ENCODE measurements at places on chromosomes 2 and 18.

GRCh38 chr2:146523196-146523595, 1321.6 kb upstream of the ACVR2A start:
- DNase-seq, result no peak

- DNase-seq, result peak; percentile 22
These were observed 517.9 kb upstream of the SPHKAP start for GRCh38 chr2:228699400-228699799.

DNA sequence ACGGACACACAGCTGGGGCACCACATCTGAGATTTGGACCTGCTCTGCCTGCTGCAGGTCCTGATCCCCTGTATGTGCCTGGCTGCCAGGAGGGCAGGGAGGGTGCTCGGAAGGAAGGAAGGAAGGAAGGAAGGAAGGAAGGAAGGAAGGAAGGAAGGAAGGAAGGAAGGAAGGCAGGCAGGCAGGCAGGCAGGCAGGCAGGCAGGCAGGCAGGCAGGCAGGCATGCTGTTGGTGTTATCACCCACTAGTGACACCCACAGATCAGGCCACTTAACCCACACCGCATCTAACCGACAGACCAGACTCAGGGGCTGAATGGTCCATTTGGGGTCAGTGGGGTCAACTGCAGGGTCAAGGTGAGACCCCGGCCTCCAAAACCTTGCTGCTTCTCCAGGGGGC, 5.8 kb downstream of the KLHL30 start:
- no peak for DNase-seq

- peak; percentile 4 for DNase-seq
These were observed 363.6 kb downstream of the CTNNA2 start for GRCh38 chr2:79876430-79876829.

- DNase-seq, result peak; percentile 37
These were observed 37.2 kb downstream of the SLC14A2 start for GRCh38 chr18:45652303-45653080.

- DNase-seq, result peak; percentile 22
These were observed 51.2 kb downstream of the WDR75 start for GRCh38 chr2:189492451-189492850.

GRCh38 chr2:128311755-128312341, 6.8 kb downstream of the HS6ST1 start:
- DNase-seq, result no peak

GRCh38 chr2:44267796-44268648, 7.3 kb upstream of the SLC3A1 start:
- DNase-seq, result peak; percentile 78

DNA sequence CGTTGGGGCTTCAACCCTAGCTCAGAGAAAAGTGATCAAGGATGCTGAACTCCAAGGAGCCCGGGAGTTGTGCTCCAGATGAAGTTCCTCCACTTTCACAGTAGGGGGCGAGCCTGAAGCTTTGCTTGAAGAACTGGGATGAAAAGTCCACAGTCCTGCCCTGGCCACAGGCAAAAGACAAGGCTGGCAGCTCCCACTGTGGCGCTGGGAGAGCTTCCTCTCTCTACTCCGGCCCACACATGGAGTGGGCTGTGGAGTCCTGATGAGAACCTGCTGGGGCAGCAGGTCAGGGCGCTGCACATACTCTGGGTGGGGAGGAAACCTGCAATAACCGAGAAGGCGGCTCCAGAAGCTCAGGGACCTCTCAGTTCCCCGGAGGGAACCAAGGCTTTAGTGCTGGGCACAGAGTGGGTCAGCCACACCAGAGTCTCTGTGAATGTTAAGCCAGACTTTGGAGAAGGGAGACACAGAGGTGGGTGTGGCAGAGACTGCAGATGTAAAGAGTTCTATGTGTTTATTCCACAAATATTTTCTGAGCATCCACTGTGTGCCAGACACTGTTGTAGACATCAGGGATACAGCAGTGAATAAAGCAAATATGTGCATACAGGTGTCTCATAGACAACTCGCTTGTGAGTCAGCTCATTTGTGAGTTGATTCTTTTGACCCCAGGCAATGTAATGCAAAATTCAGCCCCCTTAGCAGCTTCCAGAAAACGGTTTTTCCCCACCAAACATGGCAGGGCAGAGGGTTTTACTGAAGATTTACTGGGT, 48.0 kb upstream of the MRPL33 start:
- DNase-seq, result peak; percentile 72

DNA sequence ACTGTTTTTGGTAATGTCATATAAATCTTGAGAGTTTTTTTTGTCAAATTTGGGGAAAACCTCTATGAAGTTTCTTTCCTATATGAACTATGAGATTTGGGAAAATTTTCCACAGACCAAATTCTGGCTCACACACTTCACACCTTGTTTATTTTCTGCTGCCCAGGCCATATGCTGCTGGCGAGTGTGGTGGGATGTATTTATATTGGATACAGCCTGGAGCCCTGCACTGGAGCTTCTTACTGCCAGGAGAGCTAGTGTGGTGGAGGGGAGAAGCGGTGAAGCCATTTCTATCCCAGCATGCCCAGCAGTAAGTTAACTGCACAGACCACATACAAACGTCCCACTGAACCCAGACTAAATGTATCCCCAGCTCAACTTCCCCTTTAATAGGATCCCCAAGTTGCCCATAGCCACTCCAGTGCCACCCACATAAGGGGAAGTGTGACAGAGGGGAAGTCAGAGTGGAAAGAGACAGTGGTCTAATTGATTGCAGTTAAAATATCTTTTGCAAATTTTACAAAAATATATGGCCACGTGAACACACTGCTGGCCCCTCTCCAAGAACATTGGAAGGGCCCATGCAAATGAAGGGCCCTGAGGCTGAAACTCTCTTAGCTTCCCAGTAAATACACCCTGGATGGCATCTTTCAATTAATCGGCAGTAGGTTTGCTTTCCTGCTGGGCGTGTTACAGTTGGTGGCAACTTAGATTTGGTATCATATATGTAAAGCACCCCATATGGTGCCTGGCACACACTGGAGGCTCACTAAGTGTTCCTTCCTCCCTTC, 146.6 kb upstream of the ITGA6 start:
- DNase-seq, result no peak

GRCh38 chr18:49228187-49228586, 232.3 kb downstream of the DYM start:
- no peak for DNase-seq

- no peak for DNase-seq
These were observed 132.0 kb downstream of the ZNF532 start for GRCh38 chr18:58996696-58997095.

- DNase-seq, result peak; percentile 58
These were observed 37.8 kb upstream of the MALL start for GRCh38 chr2:110153416-110153815.

DNA sequence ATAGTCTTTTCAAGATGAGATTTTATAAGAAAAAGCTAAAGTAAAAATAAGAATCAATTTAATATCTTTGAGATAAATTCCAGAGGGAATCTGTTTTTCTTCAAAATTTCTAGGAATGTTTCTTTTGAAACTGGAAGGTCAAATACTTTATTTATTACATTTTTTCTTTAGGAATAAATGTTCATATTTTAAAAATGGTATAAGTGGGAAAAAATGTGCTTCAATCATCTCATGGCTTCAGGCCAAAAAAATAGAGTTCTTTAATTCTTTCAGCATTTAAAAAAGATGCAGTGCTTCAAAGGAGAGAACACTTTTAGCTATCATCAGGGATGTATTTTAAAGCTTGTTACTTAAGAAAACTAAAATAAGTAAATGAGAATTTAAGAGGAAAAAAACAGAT, 110.6 kb downstream of the NEB start:
- no peak for DNase-seq

- DNase-seq, result peak; percentile 54
These were observed 27.9 kb downstream of the RMND5A start for GRCh38 chr2:86747711-86748639.

DNA sequence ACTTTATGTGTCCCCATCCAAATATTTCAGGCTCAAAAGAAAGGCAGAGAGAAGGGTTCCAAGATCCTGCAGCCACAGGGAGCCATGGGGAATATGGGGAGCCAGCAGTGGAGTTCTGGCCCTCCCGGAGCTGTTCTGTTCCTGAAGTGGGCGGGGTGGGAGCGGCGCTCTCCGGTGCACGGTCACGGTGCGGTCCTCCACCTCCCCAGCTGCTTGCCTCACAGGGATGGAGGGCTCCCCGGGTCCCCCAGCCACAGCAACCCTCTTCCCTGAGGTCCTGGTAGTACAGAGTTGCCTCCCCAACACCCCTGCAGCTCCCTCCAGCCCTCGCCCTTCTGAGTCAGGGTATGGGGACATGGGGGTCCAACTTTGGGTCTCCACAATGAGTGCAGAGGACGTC, 26.2 kb upstream of the SNED1 start:
- DNase-seq, result no peak

DNA sequence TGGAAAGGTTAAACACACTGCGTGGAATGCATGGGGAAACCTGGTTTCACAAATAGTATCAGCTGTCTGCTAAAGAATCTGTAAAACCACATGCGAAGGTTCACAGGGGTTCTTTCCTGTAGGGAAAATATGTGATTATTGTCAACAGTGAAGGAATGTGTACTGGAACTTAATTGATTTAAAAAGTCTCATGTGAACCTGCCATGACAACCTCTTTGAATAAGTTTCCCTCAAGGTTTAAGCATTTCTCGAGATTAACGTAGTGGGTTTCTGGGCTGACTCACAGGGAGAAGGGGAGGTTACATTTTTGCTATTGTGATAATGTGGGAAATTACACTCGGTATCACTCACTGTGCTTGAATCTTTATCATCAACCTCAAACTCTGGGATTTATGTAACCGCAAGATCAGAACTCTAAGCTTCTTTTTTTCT, 28.2 kb upstream of the IL1R1 start:
- DNase-seq, result peak; percentile 98

DNA sequence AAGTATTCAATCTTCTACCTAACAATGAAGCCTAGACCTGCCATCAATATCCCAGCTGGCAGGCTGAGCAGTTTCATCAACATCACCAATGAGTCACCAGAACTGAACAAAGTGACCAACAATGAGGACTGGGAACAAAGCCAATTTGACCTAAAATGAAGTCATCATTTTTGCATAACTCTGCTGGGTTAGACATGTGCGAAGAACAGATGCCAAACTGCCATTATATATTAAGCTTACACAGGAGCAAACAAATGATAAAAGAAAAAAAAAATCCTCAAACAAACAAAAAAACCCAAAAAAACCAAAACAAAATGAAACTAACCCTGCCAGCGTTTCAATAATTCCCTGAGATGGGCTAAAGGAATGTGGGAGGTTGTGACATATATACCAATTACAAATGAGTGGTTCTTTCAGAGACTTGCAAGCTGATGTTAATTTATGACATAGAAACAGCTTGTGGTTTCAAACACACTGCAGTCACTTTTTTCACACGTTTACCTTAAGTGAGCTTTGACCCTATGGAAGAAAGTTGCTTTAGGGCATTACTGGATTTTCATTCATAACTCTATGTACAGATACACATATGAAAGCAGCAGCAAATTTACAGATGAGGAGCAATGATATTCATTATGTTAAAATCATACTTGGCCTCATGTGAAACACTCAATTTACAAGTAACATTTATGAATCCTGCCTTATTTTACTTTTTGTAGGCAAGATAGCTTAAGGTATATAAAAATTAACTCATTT, 56.9 kb upstream of the CCDC141 start:
- peak; percentile 97 for DNase-seq

GRCh38 chr2:137435162-137435561, 529.1 kb upstream of the HNMT start:
- DNase-seq, result peak; percentile 3

DNA sequence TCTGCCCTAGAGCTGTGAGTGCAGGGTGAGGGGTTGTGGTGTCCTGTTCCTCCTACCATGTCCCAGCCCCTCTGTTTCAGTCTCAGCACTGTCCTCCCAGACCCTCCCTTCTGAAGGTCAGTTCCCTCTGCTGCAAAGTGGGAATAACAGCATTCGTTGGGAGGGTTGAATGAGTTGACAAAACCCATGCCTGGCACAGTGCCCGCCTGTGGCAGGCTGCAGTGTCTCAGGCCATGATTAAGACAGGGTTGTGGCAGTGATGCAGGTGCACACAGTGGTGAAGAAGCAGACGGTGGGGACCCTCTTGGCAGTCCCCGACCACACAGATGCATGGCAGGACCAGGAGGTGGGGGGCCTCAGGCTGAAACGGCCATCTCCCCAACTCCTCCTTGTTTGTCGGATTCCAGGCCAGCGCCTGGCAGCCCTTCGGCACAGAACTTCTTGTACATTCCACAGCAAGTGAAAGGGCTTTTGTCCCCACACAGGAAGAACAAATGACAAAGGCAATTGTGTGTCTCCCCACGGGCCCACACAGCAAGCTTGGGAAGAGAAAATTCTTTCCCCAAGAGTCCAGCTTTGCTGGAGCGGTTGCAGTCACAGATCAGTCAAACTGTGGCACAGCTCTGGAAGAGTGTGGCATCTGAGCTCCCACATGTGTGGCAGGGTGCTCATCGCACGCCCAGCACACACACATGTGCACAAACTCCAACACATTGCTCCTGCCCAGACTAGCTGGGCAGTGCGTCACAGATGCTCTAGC, 92.0 kb upstream of the MSH2 start:
- DNase-seq, result no peak

DNA sequence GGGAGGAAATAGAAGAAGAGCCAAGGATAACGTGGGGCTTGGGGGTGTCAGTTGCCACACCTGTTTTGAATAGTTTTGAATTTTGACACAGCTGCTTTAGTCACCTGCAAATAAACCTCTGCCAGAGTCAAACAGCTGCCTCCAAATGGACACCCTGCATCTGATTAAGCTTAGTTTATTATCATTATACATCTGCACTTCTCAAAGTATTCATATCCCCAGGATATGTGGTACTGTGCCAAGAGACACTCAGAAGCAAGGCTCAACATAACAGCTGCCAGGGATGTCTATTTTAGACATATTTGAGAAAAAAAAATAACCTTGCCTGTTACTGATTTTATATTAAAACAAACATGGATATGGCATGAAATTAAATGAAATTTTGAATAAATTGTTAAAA, 122.5 kb upstream of the WDR75 start:
- peak; percentile 8 for DNase-seq

GRCh38 chr2:144475044-144475443, 44.9 kb downstream of the ZEB2 start:
- DNase-seq, result no peak

- no peak for DNase-seq
These were observed 2.7 kb upstream of the ASNSD1 start for GRCh38 chr2:189658306-189659212.

DNA sequence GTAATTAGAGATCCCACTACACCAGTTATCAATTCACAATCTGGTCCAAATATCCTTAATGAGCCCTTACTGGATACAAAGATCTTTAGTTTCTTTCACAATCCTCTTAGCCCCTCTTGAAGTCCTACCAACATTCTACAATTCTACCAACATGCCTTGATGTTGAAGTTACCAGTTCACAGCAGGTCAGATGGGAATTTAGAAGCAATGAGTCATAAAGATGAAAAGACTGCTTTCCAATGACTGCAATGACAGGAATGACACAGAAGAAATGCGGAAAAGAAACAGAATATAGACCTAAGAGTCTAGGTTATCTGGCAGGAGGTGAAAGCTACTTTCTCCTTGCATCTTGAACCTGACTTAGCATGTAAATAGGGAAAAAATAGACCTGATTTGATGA, 24.5 kb downstream of the RTTN start:
- peak; percentile 95 for DNase-seq

DNA sequence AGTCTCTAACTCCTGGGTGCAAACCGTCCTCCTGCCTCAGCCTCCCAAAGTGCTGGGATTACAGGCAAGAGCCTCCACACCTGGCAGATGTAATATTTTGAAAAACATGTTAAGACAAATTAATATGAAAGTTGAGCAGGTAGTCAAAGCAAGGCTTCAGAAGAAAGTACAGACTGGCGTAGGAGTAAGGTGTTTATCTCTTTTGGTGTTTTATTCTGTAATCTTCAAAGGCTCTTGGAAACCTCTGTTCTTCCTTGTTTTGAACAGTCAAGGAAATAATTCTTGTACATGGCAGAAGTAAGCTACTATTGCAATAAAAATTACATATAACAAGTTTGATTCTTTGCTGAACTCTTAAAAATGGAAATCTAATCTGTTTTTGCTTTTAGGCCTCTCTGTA, 5.3 kb downstream of the RNF138 start:
- DNase-seq, result no peak

Data from M059J (cell line).